ENCODE measurements at places on chromosomes 3 and 15.
A peak's percentile ranks its signal among the peaks of the same experiment; 100 is the strongest.

DNA sequence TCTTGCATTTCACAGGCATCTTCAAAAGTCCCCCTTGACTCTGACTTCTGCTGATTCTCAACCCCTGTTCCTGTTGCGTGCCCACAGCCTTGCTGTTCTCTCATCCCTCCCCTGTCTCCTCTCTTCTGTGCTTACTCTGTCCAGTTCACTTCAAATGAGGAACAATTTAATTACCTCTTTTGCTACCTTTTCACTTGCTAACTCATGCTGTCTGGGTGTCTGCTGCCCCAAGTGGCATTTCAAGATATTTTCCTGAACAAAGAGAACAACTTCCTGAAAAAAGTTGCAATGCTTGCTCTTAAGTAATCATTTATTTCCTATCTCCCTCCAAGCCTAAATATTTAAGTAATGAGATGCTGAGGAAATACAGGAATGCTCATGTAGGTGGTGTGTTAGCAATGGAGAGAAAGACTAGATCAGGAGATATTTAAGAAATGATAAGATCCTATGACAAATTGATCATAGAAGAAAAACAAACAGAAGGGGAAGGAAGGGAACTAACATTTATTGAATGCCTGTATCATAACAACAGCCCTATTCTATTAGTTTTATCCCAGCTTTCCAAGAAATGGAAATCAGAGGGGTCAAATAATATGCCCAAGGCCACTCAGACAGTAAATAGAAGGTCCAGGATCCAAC, 42.2 kb downstream of the SV2B start:
- no peak for DNase-seq

GRCh38 chr15:88657326-88658069, 18.7 kb downstream of the ISG20 start:
- peak; percentile 62 for DNase-seq

DNA sequence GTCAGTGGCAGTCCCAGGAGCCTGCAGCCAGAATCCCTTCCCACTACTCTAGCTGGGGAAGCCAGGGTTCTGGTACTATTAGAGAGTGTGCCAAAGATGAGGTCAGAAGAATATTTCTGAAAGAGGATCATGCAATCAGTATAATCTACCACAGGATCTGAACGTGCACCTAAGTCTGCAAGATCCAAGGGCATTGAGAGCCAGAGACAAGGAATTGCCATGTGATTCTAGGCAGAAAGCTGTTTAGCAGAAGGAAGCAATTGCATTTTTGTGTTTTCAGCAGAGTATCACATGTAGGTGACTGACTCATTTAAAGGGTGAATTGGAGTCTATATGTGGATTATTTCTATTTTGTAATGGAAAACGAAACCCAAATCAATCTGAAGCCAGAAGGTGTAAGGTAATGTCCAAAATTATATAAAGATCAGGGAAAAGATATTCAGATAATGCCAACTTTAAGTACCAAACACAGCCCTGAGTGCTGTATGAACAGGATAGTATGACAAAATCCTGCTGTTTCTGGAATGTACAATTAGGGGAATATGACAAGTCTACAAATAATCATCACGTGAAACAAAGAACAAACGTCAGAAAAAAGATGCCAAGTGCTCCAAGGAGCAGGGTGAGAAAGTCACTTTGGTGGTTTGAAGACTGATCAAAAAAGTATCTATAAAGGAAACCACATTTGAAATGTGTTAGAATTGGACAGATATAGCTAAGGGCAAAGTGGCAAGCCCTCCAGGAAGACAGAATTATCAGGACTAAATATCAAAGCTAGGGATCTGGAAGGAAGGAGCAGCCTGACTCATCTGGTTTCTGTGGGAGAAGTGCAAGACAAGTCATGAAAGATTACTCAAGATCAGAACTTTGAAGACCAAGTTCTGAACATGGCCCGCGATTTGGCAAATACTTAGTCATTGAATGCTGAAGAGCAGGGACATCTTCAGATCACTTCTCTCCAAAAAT, 1036.6 kb downstream of the NTRK3 start:
- DNase-seq = no peak

DNA sequence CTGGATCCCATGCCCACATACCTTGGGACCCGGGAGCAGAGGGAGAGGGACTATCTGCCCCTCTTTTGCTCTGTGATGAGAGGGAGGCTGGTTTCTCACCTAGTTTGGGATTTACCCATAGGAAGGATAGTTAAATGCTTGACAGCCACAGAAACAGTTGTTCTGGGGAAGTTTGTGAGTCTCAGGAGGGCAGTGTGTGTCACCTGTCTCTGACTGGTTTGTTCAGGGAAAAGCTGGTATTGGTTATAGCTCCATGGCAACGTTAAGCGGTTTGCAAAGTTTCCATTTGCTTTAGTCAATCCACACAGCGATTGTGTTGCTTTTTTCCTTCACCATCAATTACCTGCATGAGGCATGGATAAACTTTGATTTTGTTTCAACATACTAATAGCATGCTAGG, 3.7 kb upstream of the TMED3 start:
- DNase-seq = no peak

GRCh38 chr15:49232236-49232806, 62.3 kb downstream of the GALK2 start:
- DNase-seq = no peak

- no peak for DNase-seq
Measured at GRCh38 chr3:65777050-65777449, 261.7 kb downstream of the MAGI1 start.

DNA sequence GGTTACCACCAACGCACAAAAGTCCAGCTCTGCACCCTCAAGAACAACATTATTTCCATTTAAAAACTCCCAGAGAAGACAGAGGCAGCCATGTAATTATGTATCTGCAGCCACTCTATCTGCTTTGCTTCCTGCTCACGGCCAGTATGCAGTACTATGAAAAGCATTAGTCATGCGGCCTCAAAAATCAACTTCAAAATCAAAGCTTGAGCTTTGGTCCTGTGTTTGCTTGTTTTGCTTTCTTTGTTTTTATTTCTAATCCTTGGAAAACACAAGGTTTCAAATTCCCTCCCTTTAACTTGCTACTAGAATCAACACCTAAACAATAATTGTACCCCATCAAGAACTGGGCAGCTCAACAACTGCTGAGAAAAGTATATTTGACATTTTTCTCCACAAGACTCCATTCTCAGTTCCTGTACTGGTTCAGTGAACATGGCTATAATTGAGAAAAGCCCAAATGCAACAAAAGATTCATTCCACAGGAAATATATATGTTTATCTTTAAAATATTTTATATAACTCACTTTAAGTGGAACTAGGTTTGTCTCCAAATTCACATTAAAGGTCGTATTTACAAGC, 37.6 kb downstream of the GBE1 start:
- no peak for DNase-seq

DNA sequence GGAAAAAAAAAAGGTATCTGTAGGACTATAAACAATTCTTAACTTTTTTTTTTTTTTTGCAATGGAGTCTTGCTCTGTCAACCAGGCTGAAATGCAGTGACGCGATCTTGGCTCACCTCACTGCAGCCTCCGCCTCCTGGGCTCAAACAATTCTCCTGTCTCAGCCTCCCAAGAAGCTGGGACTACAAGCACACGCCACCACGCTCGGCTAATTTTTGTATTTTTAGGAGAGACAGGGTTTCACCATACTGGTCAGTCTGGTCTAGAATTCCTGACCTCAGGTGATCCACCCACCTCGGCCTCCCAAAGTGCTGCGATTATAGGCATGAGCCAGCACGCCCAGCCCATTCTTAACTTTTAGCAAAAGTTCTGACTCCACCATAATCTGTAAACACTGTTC, 50.5 kb downstream of the TRPM7 start:
- no peak for DNase-seq

GRCh38 chr3:114566767-114567166, 272.9 kb downstream of the TIGIT start:
- DNase-seq = no peak

- peak; percentile 39 for DNase-seq
Measured at GRCh38 chr15:68730471-68730919, 90.2 kb downstream of the ANP32A start.

- DNase-seq = no peak
Measured at GRCh38 chr15:101059381-101060341, 140.5 kb downstream of the LRRK1 start.

- no peak for DNase-seq
Measured at GRCh38 chr15:68299436-68299835, 21.9 kb downstream of the FEM1B start.

GRCh38 chr15:64443016-64443415, 17.4 kb upstream of the ZNF609 start:
- DNase-seq = no peak

DNA sequence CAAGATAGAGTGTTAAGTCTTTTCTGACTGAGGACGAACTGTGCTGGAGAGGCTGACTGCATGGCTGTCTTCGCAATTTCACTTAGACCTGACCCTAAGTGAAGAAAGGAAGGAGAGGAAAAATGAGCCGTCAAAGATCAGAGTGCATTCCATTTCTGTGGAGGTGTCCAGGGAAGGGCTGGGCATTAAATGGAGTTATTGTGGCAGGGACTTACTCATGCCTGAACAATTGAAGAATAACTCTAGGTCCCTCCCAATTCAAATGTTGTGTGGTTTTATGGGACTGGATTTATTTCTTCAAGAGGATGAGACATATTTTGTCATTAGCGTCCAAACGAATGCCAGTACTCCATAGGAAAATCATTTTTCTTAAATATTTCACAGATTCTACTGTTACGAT, 187.3 kb upstream of the CFAP20DC start:
- DNase-seq = no peak

DNA sequence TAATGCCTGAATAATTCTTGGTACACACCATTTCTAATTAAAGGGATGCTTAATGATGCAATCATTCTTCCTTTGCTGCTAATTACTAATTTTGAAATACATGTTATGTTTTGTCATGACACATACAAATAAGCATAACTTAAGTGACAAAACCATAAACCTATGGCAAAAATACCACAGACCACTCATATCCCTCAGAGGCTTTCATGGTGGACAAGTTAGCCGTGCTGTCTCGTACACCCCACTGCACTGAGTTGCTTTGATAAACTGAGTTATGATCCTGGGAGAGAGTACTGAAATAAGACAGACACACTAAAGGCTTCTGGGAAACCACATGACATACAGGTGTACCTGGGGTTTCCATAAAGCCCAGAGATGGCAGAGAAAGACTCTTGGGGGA, 913.8 kb downstream of the FHIT start:
- DNase-seq = no peak

DNA sequence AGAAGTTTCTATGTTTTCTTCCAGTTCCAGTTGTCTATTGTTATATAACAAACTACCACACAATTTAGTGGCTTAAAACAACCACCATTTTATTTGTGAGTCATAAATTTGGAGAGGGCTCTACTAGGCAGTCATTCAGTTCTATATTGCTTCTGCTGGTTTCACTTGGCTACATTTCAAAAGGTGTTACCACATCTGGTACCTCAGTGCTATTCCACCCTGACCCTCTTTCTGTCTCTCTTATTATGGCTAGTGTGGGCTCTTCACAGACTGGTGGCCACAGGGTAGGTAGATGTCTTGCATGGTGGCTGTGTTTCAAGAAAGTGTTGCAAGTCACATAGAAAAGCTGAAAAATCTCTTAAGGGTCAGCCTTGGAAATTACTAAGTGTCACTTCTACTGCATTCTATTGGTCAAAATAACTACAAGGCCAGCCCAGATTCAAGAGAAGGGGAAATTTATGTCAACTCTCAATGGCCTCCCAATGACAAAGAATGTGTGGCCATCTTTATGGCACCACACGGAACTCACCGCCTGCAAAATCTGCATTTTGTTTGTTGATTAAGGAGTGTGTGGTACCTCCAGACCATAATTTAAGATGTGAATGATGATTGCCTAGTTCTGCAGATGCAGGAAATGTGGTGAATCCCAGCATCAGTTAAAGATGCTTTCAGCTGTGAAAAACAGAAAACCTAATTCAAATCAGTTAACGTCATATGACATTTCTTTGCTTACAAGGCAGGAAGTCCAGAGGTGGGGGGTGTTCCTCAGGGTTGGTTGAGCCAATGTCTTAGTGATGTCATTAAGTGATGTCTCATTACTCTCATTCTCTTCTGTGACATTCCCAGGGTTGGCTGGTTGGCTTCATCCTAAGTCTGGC, 105.8 kb upstream of the RASGRP1 start:
- DNase-seq = no peak

DNA sequence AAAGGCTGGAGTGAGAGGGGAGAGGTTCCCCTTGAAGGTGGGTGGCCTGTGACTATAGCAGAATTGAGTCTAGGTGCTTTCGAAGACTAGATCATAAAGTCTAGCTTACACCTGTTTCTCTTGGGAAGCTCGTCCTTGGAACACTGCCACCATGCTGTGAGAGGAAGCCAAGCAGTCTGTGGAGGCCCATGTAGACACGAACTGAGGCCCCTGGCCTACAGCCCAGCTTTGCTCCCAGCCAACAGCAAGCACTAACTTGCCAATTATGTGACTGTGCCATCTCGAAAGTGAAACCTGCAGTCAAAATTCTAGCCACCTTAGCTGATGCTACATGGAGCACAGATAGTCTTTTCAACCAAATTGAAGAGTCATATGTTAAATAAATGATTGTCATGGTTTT, 190.5 kb upstream of the NECTIN3 start:
- peak; percentile 39 for DNase-seq

DNA sequence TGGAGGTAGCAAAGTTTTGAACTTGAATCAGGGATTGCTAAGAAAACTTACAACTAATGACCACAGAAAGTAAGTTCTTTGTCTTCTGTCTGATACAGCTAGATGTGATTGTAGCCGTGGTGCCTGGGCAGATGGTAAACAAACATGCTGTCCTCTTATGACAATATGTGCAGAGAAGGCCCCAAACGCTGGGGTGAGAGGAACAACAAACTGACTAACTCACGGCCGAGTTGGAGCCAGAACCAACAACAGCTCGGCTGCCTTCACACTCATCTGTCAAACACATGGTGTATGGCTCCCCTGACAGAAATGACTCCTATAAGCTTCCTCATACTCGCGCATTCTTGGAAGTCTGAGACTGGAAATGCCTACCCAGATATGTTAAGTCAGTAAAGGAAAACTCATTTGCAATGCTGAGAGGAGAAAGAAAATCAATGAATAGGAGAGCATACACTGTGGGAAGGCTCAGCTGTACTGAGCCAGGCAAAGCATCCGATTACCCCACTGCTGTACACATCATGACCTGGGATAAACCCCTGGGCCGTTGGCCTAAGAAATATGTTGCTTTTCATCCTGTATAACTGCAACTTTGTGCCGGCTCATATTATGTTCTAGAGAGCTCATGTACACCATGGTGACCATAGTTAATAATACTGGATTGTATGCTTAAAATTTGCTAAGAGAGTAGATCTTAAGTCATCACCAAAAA, 5.7 kb downstream of the THBS1 start:
- no peak for DNase-seq

GRCh38 chr3:54223063-54223462, 100.7 kb downstream of the CACNA2D3 start:
- no peak for DNase-seq

- DNase-seq = no peak
Measured at GRCh38 chr15:70466305-70466704, 297.1 kb downstream of the UACA start.

DNA sequence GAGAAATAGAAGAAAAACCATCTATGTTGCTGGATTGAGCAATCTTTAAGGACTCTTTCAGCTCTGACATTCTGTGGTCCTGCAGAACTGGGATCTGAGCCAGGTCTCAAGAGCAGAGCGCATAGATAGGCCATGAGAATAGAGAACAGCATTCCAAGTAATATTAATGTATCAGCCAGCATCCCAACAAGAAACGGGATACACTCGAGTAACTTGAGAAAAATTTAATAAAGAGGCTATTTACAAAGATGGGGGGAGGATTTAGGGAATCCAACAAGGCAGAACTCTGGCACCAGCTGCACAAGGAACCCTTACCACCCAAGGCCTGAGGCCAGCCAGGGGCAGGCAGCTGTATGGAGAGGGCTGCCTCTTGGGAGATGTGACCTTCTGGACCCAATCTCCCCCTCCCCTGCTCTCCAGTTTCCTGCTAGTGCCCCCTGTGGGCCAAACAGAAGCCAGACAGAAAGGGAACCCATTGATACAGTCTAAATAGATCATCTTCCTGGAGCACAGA, 8.2 kb downstream of the TMOD2 start:
- peak; percentile 56 for DNase-seq

Measured in WTC11 (cell line).